SK-MEL-5 (cell line): ENCODE measurements at places on chromosomes 12 and 14. TPM values are rescaled to one million over a fixed set of nuclear protein-coding genes. Genes with fewer than 3 reads are reported as not detected.

DNA sequence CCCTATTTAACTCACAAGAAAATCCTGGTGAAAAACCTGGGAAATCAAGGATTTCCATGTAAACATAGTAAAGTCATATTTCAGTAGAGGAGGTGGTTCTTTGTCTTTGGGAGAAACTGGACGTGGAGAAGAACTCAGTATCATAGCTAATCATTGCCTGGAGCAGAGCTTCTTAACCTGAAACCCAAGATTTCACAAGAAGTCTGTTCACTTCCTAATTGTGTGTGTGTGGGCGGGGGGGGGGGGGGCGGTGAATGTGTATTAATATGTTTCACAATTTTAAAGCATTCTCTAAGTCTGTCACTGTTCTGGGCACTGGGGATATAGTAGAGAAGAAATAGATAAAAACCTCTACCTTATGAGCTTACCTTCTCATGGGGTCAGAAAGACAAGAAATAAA, 96.7 kb upstream of the PPP4R3A start:
- no peak for DNase-seq

FGF6 gene
- not detected in 2 replicates for total RNA-seq

VSX2 gene
- total RNA-seq: not detected in 2 replicates

MANSC1 gene
- 13.6 and 14.9 TPM in 2 replicates for total RNA-seq

GRCh38 chr14:51883232-51883631, 22.8 kb downstream of the GNG2 start:
- no peak for DNase-seq

GRCh38 chr12:27972721-27973120, at the start of gene PTHLH:
PTHLH (minus strand) TSS chr12:27972733; CDS start chr12:27969494, 3,239 bp downstream.
- DNase-seq: no peak

DNA sequence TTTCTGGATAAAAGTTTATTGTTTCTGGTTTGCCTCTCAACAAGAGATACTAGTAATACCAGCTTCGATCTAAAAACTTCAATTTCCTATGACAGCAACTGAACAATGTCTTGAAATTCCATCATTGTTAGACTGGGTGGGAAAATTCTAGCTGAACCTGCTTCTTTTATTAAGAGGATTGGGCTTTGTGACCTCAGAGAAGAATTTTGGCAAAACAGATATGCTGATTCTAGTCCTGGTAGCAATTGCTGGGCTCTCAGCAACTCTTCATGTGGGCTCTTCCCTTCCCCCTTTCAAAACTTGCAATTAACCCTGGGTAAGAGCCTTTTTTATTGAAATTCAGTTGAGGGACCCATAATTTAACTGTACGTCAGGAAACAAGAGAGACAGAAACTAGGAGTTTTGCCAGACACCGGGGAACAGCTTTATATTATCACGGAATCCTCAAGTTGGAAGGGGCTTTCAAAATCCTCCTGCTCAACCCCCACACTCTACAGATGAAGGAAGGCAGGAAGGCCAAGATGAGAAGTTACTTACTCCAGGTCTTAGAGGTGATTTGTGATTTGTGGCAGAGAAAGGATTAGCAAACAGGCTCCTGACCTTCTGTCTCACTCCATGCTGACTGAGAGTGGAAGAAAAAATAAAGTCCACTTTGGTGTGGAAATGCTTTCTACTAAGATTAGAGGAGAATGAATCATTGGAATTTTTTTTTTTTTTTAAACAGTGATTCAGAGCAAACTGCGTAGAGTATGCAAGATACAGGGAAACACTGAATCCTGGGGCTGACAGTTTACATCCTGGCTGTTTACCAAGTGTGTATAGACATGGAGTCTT, 239.0 kb upstream of the ATP2B1 start:
- no peak for DNase-seq

DNA sequence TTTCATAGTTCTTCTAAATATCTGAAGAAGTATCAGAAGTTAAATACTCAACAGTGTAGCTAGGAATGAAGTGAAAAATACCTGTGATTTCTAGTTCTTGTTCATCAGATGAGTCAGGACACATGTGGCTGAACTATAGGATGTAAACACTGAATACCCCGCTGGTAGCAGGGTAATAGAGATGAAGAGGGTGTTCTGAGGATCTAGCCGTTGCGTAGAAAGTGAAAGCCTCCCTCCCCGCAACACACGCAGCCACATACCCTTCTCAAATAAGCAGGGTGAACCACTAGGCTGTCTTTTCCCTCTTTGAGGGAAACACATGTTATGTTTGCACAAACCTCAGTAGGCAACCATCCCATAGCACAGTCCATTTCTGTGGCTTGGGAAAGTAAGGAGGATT, 16.4 kb upstream of the RNASE12 start:
- no peak for DNase-seq

B3GNT4 gene
- total RNA-seq: 0.05 and 0.21 TPM in 2 replicates

- DNase-seq: no peak
Measured at GRCh38 chr12:11767798-11768197, 118.3 kb downstream of the ETV6 start.

GRCh38 chr12:61011767-61012423, 1248.3 kb upstream of the USP15 start:
- DNase-seq: no peak

GRCh38 chr14:50887476-50887875, 15.6 kb downstream of the ABHD12B start:
- no peak for DNase-seq

RNASE2 gene
- total RNA-seq: not detected in 2 replicates

DNA sequence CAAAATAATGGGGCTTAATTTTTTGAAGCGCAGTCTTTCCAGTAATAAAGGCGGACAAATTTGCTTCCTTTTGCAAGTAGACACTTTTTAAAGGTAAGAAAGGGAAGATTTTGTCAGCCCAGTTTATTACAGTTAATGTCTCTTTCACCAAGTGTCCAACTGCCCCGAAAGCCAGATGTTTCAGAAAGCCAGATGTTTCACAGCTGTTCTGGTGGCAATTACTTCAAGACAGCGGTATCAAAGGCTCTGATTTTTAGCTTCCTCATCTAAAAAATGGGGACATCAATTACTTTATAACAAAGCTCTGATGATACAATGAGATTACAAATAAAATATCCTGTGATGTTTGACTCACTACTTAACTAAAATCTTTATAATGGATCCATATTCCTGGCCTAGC, 1.0 kb downstream of the WBP11 start:
- no peak for DNase-seq

DNA sequence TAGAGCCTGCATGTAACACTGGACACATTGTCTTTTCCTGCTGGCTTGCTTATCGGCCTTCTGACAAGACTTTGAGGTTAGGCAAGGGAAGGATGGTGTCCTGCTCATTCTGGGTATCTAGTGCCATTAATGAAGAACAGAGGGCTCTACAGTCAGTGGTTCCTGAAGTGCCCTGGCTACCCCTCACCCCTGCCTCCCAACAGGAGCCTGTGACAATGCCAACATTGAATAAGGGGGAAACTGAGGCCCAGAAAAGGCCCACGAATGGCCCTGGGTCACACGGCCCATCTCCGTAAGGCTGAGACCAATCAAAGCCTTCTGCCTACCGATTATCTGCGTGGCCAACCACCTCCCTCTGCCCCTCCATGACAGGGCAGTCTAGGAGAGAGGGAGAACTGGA, 2.1 kb downstream of the IFI27L2 start:
- DNase-seq: no peak

HSP90B1 gene
- total RNA-seq: 982 and 1,069 TPM in 2 replicates

- DNase-seq: peak; percentile 77
Measured at GRCh38 chr12:12008232-12008850, 62.4 kb upstream of the BCL2L14 start.

DNA sequence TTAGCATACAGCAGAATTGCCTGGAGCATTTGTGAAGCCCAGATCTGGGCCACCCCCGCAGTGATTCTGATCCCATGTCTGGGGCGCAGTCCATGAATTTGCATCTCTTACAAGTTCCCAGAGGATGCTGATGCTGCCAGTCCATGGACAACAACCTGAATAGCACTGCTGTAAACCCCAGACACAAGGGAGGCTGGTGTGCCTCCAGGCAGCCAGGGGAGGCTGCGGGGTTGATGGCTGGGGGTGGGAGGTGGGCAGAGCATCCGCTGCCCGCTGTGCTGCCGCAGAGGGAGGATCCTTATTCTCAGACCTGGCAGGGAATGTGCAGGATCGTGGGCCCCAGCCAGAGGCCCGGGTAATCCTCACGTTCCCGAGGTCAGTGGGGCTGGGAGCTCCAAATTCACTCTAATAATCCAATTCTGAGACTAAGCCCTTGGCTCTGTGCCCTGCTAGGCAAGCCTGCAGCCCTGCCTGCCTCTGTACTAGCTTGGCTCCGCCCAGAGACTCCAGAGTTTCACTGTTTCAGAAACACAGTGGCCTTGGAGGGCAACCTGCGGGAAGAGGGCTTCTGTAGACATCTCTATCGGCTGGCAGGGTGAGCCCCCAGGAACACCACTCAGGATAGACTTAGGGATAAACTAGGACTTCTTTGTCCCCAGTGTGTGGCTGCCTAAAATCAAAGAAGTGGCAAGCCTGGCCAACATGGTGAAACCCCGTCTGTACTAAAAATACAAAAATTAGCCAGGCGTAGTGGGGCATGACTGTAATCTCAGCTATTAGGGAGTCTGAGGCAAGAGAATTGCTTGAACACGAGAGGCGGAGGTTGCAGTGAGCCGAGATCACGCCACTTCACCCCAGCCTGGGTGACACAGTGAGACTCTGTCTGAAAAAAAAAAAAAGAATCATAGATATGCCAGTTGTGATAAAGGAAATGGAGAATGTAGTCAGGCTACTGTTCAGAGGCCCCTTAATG, 17.8 kb upstream of the MLEC start:
- DNase-seq: peak; percentile 37

GRCh38 chr12:31412292-31412801, 86.4 kb upstream of the SINHCAF start:
- DNase-seq: no peak

NUP37 gene
- 64.9 and 71.1 TPM in 2 replicates for total RNA-seq

DNA sequence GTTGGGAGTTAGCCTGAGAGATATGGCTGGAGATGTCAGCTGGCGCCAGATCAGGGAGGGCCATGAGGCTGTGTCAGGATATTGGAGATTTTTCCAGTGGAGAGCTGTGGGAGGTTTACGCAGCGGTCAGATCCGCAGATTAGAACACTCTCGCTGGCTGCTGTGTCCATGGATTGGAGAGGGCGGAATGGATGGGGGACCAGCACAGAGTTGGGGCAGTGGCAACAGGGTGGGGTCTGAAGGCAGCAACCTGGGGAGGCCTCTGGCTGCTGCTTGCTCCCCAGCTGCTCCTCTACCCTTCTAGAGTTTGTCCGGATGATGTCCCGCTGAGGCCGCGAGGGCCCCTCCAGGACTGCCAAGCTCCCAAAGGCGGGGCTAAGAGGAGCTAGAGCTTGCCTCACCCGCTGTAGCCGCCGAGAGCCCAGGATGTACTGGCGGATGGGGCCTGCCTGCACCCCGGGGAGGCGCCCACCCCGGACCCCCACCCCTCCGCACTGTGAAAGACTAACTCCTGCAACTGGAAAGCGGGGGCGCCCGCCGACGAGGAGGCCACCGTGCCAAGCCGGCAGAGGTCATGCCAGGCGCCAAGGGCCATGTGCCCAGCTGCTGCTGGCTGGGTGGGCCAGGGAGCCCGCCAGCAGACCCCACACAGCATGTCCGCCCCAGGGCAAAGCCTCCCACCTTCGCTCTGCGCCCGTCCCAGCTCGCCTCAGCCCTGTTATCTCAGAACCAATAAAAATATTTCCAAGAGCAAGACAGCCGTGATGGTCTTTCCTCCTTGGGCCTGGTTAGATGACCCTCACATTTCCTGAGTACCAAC, 20.2 kb upstream of the MLEC start:
- no peak for DNase-seq

CABP1 gene
- total RNA-seq: 1.2 and 2.8 TPM in 2 replicates

KCNK10 gene
- total RNA-seq: 0.69 and 1.9 TPM in 2 replicates

TAS2R42 gene
- not detected in 2 replicates for total RNA-seq

- DNase-seq: no peak
Measured at GRCh38 chr12:120643574-120643973, 3.1 kb downstream of the CABP1 start.

SDR39U1 gene
- 6.2 and 12.5 TPM in 2 replicates for total RNA-seq
